ENCODE measurements at places on chromosomes 16 and 17. TPM values are rescaled to one million over a fixed set of nuclear protein-coding genes. Genes with fewer than 3 reads are reported as not detected.

Gene NGFR
- total RNA-seq, result 8.1 TPM

Gene ZNF597
- 2.6 TPM for total RNA-seq

Gene TMIGD1
- total RNA-seq, result not detected

Gene GCGR
- total RNA-seq, result 0.61 TPM

GRCh38 chr16:7270006-7270405, 62.6 kb upstream of the RBFOX1 start:
- no peak for DNase-seq

DNA sequence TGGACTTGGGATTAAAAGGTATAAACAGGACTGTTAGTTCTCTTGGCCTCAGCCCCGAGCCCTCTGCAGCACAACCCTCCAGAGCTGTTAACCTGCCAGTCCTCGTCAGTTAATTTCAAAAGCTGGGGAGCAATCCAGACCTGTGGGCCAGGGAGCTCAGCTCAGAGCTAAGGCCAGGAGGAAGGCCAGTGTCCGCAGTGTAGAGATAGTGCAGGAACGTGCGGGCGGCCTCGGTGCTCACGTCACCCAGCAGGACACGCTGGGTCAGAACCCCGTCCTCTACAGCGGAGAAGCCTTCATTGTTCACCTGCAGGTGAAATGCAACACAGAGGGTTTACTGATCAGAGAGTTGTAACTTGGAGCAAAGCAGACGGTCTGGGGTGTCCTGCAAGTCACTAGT, 15.4 kb upstream of the NLRC3 start:
- DNase-seq, result no peak

DNA sequence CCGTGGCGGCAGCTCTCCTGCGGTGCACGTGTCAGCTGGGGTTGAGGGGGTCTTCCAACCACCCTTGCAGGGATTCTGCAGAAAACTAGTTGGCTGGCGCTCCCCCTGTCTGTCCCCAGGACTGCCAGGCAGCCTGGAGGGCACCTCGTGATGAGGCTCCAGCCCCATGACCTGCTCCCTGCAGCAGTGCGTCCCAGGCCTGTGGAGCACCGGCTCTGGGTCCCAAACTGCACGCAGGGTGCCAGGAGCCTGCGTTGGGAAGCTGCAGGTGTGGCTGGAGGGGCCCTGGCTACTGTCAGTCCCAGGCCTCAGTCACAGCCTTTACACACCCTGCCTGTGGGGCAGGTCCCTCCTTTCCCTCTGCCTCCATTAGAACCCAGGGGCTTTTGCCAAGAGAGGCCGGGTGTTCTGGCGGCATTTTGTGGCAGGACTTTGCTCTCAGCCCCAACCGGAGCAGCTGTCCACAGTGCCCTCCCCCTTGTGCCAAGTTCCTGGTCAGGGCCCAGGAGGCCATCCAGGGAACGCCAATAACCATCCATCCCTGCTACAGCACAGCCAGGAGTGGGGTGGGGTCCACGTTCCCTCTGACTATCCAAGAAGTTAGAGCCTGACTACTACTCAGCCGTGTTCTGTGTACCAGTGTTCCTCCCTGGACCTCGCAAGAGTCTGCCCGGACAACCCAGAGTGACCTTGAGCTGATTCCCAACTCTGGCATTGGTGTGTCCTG, 9.2 kb downstream of the CHMP6 start:
- DNase-seq, result no peak

DNA sequence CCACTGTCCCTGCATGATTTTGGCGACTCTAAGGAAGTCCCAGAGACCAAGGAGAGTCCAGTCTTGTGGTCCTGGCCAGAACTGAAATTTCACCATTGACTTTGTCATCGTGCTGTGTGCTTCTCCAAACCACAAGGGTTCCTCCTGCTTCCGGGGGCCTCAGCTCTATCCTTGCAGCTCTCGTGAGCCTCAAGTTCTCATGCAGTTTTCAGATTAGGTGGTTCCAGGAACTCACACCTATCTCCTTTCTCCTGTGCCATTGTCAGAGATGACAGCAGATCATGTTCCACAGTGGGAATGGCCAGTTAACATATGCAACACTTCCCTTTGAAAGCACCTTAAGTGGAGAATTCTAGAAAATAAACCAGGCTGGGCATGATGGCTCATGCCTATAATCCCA, 97.9 kb upstream of the CRHR1 start:
- no peak for DNase-seq

DNA sequence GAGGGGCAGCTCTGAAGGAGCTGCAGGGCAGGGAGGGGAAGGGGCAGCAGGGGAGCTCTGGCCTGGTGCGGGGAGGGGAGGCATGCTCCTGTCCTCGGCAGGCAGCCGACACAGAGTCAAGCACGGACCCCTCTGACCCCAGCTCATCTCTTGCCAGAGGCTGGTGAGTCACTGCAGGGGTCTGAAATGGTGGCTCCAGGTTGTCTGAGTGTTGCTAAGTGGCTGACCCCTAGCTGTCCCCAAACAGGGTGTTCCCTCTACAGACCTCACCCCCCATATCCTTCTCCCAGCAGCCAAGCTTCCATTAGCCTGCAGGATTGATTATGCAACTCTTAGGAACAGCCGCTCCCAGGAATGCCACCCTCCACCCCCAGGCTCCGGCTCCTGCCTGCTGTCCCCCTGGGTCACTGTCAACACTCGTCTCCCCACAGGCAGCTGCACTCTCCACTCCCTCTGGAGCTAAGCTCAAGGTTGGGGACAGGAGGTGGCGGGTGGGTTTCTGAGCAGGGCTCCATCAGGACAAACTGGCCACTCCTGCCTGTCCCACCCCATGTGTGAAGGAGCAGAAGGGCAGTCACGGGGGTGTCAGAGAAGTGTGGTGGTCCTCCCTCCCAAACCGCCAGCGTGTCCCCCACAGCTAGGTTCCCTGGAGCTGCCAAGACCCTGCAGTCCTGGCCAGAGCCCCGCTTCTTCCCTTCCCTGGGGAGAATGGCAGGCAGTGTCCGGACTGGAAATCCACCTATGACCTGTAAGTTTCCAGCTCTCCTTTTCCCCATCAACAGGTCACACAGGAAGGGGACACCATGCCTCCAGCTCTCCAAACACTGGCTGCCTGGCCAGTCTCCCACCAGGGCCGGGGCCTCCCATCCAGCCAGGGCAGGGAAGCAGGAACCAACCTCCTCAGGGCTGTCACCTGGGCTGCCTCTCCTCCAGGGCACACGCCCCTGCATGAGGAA, 1.0 kb downstream of the MYLK3 start:
- DNase-seq, result no peak

- no peak for DNase-seq
Observed at GRCh38 chr17:64254755-64255154, 8.3 kb downstream of the TEX2 start.

DNA sequence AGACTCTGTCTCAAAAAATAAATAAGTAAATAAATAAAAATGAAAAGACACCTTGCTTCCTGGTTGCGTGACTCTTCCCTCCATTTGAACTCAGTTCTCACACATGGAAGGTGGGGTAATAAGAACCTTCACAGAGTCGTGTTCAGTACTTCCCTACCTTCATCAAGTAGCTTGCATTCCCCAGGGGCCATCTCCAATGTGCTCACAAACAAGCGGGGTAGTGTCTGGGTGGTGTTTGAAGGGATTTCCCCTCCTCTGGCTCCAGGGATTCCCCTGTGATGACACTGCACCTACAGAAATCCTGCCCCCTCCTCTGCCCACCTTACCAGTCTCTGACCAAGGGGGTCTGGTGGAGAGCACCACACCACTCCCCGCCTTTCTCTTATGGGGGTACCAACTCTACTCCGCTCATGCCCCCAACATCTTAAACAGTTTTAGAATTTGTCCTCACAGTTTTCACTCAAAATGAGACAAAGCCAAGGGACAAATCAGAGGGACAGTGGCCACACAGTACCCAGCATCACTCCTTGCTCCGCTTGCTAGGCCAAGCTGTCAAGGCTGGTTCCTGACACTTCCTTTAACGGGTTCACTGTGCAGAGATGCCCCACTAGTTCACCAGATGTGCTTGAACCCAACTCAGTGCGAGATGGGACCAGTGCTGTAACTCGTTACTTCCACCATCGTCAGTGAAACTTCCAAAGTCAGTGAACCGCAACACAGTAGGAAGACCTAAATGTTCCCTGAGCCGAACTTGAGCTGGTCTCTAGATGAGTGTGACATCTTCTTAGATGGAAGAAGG, 69.1 kb downstream of the COPRS start:
- no peak for DNase-seq

DNA sequence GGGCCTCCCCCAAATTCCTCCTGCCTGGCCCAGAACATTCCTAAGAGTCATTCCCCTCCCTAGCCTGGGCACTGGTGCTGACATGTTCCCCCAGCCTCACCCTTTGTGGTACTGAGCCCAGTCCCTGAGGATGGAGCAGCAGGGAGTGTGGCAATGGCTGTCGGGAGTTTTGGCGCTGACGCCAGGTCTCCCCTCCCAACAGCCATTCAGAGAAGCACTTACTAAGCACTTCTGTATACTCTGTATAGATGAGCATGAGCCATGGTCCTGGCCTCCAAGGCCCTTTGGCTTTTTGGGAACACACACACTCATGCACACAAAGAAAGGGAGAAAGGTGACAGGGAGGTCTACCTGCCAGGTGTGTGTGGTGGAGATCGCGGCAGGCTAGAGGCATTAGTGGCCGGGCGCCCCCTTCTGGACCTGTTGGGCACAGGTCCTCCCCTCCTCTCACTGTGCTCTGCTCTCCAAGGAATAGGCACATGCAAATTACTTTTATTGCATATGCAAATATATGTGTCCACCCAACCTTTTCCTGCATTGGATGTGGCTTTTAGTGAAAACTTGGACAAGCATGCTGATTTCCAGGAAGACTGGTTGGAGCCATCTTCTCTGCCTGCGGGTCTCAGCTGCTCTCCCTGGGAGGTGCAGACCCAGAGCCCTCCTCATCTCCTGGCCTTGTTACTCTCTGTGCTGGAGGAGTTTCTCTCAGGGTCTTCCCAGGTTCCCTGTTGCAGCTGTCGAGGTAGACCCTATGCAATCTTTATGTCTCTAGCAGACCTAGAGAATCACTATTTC, 17.4 kb upstream of the C17orf107 start:
- DNase-seq, result no peak

Measured in H1 (cell line).